ENCODE measurements at places on chromosomes 12 and 14.

GRCh38 chr14:37584211-37585100, 10.6 kb downstream of the FOXA1 start:
- DNase-seq, result no peak

DNA sequence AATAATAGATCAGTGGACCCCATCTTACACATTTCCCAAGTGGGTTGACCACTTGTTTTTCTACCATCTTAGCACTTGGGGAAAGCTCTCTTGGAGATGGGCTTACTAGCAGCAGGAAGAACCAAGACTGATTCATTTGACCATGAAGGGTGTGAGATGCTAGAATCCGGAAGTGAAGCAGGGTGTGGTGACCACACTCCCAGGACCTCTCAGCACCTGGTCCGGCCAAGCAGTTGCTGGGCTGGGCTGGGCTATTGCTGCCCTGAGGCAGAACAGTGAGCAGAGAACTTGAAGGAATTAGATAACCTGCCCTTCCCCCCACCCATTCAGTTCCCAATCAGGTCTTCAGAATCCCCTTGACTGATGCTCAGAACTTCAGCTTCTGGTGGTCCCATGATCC, 24.4 kb downstream of the ADCY6 start:
- DNase-seq, result no peak

DNA sequence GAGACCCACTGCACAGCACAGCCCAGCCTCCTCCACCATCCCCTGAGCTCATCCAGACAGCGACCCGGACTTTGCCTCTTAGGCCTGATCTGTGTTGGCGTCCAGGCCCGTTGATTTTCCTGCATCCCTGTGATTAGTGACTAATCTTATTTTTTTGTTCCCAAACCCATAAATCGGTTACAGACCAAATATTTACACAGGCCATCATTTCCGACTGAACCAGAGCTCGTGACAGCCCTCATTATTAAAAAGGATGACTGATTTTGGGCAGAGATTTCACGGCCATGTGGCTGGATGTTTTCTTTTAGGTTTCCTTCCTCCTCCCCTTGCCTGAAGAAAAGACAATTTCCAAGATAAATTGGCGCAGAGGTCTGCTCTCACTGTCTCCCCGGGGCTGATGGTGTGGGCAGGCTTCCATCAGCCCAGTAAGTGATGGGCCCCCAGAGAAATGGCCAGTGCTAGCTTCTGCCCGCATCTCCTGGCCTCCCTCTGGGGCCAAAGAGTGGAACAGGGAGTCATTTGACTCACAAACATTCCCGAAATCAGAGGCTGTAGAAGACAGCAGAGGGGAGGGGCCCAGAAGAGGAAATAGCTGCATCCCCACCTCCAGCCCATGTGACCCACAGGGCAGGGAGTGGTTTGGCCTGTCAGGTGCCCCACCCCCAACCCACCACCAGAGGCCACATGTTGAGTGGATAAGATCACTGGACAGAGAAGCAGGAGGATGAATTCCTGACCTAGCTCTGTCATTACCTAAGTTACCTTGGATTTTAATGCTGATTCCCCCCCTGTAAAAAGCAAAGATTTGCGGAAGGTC, 283.5 kb downstream of the KSR2 start:
- peak; percentile 7 for DNase-seq

GRCh38 chr12:25495331-25496097, 57.6 kb downstream of the LMNTD1 start:
- peak; percentile 68 for DNase-seq

- DNase-seq, result no peak
Observed at GRCh38 chr12:50725011-50725942, 38.6 kb upstream of the ATF1 start.

DNA sequence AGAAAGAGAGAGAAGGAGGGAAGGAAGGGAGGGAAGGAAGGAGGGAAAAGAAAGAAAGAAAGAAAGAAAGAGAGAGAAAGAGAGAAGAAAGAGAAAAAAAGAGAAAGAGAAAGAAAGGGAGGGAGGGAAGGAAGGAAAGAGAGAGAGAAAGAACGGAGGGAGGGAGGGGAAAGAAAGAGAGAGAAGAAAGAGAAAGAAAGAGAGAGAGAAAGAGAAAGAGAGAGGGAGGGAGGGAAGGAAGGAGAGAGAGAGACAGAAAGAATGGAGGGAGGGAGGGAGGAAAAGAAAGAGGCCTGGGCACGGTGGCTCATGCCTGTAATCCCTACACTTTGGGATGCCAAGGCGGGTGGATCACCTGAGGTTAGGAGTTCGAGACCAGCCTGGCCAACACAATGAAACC, 5.1 kb upstream of the ANAPC5 start:
- no peak for DNase-seq

DNA sequence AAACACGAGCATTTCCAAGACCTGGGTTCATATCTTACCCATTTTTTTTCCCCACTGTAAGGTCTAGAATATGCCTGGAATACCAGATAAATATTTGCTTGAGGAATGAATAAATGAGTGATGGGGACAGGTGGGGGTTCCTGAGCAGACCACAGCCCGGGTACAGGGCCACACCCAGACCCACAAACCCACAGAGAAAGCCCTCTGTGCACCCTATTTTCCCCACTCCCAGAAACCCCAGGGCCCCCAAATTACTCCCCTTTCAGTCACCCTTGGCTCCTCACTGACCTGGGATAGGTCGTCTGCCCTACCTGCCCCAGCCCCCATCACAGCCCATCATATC, 66.5 kb upstream of the DDX11 start:
- DNase-seq, result no peak

DNA sequence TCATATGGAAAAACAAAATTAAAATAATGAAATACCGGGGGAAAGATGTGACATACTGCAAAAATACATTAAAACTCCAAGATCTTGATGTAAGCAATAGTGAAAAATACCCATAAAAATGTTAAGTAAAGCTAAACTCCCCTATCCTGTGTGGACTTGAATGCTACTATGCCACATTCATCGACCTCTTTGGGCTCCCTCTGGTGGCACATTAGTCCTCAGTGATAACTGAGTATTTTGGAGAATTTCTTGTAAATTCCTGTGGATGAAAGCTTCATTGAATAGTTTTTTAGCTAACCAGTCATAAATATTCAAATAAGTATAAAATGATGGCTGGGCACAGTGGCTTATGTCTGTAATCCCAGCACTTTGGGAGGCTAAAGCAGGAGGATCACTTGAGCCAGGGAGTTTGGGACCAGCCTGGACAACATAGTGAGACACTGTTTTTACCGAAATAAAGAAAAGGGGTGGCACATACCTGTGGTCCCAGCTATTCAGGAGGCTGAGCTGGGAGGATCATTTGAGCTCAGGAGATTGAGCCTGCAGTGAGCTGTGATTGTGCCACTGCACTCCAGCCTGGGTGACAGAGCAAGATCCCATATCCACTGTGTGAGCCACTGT, 42.4 kb upstream of the SGPP1 start:
- peak; percentile 52 for DNase-seq

- no peak for DNase-seq
Observed at GRCh38 chr14:91303091-91303923, 58.8 kb upstream of the GPR68 start.

GRCh38 chr12:54980341-54980740, 4.2 kb downstream of the TESPA1 start:
- DNase-seq, result no peak

DNA sequence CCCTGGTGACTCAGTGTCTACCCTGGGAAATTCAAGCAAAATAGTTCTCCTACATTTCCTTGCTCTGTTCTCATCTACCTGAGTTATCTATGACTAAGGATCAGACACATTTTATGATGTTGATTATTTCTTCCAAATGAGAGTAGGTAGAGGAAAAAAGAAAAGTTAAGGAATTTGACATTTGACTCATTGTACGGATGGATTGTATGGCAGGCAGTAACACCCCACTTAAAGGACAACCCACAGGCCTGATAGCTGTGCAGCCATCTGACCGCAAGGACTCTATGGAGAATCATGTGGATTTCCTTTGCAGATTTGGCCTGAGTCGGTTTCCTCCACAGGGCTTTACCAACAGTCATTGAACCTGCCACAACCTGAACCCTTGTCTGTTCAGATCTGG, 540.3 kb downstream of the BCL11B start:
- no peak for DNase-seq

- DNase-seq, result no peak
Observed at GRCh38 chr14:45145214-45145613, 9.5 kb downstream of the FANCM start.
